MV-4-11 (cell line): ENCODE measurements at places on chromosomes 1 and 21.
A peak's percentile ranks its signal among the peaks of the same experiment; 100 is the strongest.

DNA sequence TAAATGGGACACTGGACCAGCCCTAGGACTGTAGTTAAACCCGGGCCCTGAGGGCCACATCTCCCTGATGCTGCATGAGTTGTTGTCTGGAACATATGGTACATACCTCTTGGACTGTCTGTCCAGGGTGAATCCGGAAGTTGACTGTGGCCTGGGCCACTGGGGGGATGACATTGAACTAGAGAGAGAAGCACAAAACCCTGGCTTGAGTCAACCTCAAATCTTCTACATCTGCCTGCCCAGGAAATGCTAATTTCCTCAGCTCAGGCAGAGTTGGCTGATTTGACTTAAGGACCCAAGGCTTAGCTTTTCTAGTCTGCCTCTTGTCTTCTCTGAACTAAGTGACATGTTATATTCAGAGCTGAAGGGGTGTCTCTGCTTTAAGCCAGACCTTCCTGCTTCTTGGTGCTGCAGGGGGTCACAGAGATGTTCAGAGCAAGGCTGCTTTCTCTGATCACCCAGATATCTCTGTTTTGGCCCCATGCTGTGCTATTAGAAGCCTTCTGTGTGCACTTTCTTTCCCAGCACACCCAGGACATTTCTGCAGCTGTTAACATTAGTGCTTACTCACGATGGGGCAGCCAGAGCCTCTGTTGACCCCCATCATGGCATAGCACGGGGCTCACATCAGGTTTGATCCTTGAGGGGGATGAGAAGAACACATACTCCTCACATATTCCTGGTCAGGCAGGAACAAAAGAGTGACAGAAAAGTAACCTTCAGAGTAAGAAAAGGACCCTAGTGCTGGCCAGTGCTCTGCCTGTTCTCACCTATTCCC lies 9.6 kb downstream of the PM20D1 start:
- DNase-seq = peak; percentile 3

GRCh38 chr1:41003127-41003639 lies 18.3 kb downstream of the SLFNL1 start:
- DNase-seq = no peak

GRCh38 chr1:234715252-234716014 lies 105.5 kb upstream of the IRF2BP2 start:
- no peak for DNase-seq

DNA sequence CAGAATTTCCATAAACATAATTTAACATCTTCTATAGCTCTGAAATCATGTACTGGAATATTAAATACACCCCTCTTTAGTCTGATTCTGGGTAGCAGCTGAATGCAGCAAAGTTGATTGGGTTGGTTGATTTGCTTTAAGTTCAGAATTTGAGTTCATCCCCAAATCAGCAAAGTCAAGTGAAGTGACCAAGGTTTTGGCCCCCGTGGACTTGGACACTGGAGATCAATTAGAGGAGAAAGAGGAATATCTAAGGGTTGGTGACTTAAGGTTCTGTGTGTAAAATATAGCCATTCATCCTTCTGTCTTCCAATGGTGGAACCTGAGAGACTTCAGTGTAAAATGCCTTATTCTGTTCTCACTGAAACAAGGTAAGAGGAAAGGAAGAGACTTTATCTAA lies at the start of gene OR2L13:
Gene OR2L13 (plus strand): TSS at position 301 of the 400 bp plus-strand sequence. CDS start 4,192 bp downstream, outside the sequence.
- DNase-seq = no peak

DNA sequence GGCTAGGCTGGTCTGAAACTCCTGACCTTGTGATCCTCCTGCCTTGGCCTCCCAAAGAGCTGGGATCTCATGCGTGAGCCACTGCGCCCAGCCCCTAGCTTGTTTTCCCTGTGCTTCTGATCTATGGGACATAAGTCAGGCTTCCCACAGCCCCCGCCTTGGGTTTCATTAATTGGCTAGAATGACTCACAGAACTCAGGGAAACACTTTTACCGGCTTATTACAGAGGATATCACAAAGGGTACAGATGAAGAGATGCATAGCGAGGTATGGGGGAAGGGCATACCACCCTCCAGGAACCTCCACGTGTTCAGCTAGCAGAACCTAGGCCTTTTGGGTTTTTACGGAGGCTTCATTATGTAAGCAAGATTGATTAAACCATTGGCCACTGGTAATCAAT lies 1.5 kb upstream of the MAP1LC3C start:
- no peak for DNase-seq

DNA sequence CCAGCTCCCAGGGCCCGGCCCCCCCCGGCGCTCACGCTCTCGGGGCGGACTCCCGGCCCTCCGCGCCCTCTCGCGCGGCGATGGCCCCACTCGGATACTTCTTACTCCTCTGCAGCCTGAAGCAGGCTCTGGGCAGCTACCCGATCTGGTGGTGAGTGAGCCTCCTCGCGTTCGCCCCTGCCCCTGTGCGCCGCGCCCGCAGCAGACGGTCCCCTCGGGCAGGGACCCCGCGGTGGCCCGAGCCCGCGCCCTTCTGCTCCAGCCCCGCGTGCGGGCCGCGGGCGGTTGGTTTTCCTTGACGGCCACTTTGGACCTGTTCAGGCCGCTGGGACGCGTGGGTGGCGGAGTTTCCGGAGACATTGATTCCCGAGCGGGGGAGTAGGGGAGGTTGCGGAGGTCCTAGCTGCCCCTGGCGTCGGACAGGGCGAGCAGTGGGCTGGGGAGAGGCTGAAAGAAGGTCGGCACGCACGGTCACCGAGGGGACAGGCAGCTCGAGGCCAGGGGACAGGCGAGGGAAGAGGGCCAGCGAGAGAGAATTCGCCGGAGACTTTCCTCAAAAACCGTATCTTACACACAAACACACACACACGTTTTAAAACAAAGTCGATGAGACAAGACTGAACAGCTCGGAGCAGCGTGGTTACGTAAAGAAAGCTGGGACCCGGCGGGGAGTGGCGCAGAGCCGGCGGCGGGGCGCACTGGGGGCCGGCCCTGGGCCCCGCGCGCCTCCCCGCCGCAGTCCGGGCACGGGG lies 427 bp downstream of the WNT3A start:
- DNase-seq = no peak

- DNase-seq = no peak
Measured at GRCh38 chr1:7257225-7257624, 472.0 kb downstream of the CAMTA1 start.

- DNase-seq = peak; percentile 96
Measured at GRCh38 chr1:212234431-212235395, 50.5 kb upstream of the PPP2R5A start.

GRCh38 chr21:35375115-35375514 lies 326.0 kb upstream of the RUNX1 start:
- DNase-seq = no peak

DNA sequence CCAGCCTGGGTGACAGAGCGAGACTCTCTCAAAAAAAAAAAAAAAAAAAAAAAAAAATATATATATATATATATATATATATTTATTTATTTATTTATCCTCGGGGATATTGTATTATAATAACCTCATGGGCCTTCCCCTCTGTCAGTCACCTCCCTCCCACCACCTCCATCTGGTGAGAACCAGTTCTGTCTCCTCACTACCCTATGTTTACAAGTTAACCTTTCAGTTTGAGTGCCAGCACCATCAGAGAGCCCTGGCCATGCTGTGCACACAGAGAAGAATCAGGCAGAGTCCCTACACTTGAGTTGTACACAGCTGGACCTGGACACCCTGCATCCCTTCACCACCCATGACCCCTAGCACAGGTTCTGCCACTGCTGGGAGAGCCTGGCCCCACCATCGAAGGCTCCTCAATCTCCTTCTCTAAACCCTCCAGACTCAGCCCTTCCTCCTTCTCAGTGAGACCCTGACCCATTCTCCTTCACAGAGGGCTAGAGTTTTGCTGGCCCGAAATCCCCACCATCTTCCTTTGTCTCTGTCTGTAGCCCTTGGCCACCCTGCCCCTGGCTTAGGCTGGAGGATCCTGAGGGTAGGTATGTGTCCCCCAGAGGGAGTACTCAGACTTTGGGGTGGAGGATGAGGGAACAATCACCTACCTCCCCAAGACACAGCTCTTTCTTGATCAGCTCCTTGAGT lies 1.2 kb downstream of the S100A5 start:
- DNase-seq = no peak

- DNase-seq = no peak
Measured at GRCh38 chr21:38948377-38949069, 142.8 kb downstream of the ETS2 start.

DNA sequence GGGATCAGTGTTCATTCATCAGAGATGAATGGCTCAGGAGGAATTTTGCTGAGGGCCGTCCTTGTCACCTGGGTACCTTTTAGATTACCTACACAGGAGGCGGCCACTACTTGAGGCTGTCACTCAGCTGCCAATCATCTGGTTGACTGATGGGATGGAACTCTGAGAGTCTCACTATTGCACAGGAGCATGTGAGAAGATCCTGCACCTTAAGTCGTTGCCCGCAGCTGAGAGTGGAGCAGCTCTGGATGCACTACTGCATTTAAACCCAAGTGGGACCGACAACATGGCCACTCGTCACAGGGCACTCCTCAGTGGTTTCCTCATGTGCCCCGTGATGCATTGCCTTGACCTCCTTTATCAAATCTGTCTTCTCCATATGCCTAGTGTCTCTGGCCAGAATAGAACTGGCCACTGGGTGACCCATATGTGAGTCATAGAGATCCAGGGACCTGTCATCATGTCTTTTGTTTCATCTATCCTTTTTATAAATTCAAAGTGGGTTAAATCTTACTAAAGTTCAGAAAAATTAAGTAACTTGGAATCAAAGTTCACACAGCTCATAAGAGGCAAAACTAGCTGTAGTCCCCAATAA lies 165.5 kb downstream of the ZSCAN20 start:
- DNase-seq = no peak

DNA sequence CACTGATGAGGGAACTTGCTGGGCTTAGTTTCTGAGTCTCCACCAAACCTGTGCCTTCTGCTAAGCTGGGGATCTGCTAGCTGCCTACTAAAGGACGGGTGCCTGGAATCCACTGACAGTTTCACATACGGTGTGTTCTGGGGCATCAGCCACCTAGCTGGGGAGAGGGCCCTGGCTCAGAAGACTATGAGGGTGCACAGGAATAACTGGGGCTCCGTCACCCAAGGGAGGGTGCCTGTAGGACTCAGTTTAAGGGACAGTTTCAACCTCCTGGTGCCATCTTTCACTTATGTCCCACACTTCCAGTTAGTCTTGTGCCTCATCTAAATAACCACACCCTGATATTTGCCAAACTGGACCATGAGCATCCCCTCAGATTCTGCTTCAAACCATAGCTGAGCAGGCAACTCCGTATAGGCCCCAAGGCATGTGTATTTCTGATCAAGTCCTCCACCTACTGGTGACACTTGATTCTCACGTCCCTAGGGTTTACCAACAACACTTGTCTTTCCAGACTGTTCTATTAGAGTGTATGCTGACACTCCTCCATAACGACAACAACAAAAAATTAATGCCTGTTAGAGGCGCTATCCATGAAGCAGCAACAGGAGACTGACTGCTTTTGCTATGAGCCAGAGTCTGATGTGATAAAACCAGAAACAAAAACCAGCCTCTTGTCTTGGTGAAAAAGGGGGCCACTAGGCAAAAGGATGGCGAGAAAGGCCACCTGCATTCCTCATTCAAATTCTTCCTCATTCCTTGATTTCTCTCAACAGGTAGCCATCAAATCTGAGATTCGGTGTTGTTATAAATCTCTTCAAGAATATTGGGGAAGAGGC lies 55.0 kb upstream of the PAXBP1 start:
- DNase-seq = peak; percentile 73

DNA sequence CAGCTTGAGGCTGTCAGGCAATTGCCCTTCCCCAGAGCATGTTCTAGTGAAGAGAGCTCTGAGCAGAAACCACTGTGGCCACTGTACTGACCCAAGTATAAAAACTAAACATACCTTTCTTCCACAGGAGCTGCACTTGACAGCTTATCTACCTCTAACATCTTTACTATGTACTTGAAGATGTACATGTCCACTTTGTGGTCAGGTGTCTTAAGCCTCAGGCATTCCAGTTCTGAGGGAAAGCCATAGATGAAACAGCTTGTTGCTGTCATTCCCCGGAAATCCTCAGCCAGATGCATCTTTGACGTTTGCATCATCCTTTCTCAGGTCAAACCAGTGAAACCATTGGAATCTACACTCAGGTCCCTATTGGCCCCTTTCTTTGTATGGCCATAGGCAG lies 70.4 kb downstream of the CHRM3 start:
- DNase-seq = no peak

GRCh38 chr1:184386312-184387068 lies at the start of gene C1orf21:
C1orf21 (plus strand) TSS chr1:184387029; CDS start chr1:184477510, 90,481 bp downstream.
- peak; percentile 18 for DNase-seq

GRCh38 chr1:172401477-172401876 lies 19.0 kb upstream of the C1orf105 start:
- no peak for DNase-seq

GRCh38 chr1:54335011-54335754 lies 71.0 kb downstream of the SSBP3 start:
- DNase-seq = peak; percentile 93

DNA sequence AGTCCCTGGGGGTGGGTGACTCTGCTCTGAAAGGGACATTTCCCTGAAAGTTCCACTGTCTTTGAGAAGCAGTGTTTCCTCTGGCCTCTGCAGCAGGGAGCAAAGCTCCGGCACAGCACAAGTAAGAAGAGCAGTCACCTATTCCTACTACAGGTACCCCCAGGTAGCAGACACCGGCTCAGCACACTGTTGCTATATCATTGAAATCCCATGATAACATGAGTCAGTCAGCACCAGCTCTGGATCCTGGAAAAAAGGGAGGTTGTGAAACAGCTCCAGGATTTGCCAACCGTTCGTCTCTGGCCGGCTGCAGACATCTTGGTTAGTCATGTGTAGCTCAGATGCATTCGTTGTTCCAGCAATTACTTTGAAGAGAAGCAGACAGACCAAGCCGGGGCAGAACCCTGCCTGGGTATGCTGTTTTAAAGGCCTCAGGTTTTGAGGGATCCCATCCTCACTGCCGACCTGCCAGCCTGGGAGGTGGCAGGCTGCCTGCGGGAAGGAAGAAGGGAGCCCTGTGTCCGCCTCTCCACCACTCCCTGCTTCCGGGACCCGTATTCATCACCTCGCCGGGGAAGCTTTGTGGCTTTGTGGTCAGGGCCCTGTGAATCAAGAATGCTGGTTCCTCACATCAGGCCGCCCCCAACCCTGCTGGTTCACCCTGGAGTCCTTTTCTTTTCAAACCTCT lies 139.2 kb downstream of the CLIC6 start:
- DNase-seq = peak; percentile 70

GRCh38 chr1:89698624-89699023 lies 65.7 kb downstream of the LRRC8C start:
- DNase-seq = no peak

DNA sequence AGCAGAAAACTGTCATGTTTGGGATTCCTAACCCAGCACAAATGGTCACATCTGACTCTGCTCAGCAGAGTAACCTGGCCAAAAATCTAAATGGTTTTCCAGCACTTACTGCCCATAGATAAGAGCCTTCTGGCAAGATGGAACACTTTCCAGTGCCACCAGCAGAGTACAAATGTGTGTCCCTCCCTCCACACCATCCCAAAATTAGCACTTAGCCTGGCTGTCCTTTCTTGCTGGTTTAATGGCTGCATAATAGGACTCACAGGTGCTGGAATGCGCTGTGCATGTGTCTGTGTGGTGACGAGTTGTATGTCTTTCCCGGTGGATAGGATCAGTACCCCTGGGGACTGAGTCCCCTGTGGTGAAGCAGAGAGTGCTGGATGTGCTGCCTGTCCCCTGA lies 49.8 kb upstream of the GJB5 start:
- no peak for DNase-seq

- DNase-seq = no peak
Measured at GRCh38 chr1:64111787-64112186, 91.6 kb upstream of the UBE2U start.
